T-cell (primary cell): ENCODE measurements at places on chromosomes 1 and 21.

GRCh38 chr1:78833491-78833890 lies 173.0 kb downstream of the ADGRL4 start:
- no peak for DNase-seq

DNA sequence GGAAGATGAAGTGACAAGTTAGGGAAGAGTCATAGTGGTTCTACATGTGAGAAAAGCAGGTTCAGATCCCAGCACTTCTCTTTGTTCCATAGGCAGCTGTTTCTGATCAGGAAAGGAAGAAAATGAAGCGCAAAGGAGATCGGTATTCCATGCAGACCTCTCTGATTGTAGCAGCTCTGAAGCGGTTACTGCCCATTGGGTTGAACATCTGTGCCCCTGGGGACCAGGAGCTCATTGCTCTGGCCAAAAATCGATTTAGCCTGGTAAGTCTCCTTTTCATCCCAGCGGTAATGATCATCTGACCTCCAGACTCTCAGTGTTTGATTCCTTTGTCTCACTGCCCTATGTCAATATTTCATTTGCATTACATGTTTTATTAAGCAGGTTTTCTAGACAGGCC lies 173.6 kb downstream of the ZP4 start:
- no peak for DNase-seq

GRCh38 chr1:172700556-172700955 lies 41.7 kb downstream of the FASLG start:
- no peak for DNase-seq

DNA sequence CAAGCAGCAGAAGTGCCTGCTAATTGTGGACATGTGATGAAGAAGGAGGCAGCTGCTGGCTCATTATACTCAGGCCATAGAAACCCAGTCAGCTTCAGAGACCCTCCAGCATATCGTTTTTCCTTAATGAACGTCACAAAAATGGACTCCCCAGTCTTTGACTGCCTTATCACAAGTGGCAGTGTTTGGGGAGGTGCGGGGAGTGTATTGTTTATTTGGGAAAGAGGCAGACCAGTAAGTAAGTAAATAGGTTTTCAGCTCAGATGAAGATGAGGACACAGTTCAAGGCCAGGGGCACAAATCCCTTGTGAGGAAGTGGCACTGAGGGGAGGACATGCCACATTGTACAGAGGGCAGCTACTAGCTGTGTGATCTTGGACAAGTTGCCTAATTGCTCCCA lies 43.5 kb upstream of the NRDC start:
- DNase-seq: no peak

DNA sequence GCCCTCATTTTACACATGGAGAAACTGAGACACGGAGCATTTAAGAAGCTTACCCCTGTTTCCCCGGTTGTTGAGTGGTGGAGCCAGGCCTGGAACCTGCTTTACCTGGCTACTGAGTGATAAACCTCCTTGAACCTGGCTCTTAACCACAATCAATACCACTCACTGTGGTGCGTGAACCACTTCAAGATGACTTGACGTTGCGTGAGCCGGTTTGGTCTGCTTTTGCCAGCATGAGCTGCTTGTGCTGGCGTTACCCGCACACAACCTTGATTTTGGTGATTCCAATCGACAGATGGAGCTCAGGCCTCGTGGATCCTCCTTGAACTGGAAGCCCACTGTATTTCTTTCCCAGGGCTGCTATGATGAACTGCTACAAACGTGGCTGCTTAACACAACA lies 6.1 kb upstream of the TINAGL1 start:
- no peak for DNase-seq

DNA sequence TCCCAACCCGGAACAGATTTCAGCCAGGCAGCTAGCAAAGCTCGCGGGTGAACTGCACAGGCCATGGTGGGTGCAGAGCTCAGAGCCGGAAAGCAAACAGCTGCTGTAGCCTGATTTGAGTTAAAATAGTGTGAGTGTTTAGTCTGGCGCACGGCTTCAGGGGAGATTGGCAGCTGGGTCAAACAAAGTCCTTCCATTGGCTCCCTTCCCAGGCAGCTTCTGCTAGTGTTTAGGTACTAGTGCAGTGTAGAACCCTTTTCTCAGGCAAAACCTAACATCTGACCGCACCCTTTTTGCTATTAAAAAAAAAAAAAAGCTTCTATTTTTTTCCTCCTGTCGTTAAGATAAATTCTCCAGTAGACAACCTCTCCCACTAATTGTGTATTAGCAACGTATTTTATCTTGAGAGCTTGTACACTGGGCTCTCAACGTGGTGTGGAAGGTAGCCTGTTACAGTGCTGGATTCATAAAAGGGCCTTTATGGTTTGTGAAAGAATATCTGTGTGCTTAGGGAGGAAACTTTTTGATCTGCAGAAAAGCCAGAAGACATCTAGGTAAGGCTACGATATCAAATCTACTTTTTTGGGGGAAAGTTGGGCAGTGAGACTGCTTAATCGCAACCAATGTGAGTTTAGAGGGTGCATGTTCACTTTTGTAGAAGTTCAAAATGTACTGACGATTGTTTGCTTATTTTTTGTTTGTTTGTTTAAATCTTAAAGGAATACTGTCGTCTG lies 689.6 kb downstream of the USP25 start:
- DNase-seq: no peak

DNA sequence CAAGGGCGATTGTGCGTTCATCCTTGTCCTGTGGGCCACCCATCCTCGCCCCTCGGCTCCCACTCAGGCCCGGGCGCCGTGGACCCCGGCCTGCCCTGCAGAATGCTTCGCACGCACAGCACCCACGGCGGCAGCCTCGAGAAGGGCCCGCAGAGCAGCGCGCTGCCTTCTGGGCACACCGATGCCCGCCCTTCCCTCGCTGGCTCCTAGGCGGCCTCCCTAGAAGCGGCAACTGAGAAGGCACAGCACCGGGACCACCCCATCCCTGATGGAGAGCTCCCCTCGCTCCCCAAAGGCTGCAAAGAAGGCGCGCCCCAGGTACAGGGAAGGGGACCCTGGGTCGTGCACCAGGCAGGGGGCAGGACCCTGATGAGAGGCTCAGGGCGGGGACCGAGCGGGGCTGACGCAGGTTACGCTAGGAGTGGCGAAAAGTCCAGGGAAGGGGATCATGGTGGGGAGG lies 971 bp downstream of the CAPZB start:
- DNase-seq: peak; percentile 24

DNA sequence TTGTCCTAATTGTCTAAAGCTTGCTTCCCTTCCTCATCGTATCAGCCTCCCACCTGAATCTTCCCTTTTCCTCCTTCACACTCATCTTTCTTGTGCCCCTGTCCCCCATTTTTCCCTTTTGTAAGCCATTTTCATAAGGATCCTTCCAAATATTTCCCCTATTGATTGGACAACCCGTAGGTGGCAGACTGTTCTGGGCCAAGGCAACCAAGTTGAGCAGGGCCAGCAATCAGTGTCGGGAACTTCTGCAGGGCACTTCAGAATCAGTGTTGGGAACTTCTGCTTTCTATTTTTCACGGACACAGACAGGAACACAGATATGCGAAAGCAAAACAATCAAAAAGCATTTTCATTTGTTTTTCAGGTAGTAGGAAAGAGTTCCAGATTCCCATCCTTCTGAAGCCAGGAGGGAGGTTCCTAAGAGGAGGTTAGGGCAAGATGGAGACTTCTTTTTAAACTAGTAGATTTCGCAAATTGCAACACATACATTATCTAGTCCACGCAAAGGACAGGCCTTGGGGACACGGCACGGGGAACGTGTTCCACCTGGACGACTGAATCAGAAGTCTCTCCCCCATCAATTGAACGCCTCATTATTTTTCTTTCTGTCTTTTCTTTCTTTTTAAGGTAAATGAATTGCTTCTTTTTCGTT lies 691 bp upstream of the MPZL1 start:
- DNase-seq: no peak

- DNase-seq: no peak
Measured at GRCh38 chr1:160819186-160819585, 23.2 kb downstream of the LY9 start.

DNA sequence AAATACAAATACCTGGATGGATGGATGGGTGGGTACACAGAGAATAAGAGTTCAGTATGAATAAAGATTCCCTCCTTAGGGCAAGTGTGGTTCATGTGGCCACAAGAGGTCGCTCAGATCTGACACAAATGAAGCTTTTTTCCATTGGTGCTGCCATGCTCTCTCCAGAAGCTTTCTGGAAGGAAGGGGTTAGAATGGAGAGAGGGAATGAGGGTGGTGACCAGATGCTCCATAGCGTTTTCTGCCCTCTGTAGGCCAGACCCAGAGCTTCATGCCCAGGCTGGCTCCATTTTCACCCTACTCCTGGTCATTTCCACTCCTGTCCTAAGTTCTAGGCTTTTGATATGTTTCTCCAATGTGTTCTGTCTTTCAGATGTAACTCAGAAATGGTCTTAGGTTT lies 3.3 kb upstream of the FCRL6 start:
- DNase-seq: peak; percentile 73

GRCh38 chr21:31201548-31201947 lies 142.5 kb downstream of the TIAM1 start:
- no peak for DNase-seq

- no peak for DNase-seq
Measured at GRCh38 chr1:156232201-156232894, 9.6 kb upstream of the BGLAP start.

- DNase-seq: no peak
Measured at GRCh38 chr1:150148837-150149270, 862 bp upstream of the PLEKHO1 start.

DNA sequence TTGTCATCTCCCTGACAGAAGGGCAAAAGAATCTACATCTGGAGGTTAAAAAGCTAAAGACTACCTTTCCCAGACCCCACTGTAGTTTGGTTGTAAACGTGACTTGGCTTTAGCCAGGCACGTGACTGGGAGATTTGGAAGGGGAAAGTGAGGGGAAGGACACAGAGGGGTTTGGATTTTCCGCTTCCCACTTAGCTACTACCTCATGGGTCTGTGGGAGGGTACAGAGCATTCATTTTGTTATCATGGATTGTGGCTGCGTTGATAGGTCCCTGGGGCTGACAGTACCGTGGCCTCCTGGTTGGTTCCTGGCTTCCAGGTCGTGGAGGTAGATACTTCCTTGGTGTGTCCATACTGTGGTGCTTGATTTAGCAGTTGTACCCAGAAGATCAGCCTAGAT lies 2.6 kb downstream of the CHD1L start:
- no peak for DNase-seq

- no peak for DNase-seq
Measured at GRCh38 chr1:5949761-5950100, 42.5 kb downstream of the NPHP4 start.

DNA sequence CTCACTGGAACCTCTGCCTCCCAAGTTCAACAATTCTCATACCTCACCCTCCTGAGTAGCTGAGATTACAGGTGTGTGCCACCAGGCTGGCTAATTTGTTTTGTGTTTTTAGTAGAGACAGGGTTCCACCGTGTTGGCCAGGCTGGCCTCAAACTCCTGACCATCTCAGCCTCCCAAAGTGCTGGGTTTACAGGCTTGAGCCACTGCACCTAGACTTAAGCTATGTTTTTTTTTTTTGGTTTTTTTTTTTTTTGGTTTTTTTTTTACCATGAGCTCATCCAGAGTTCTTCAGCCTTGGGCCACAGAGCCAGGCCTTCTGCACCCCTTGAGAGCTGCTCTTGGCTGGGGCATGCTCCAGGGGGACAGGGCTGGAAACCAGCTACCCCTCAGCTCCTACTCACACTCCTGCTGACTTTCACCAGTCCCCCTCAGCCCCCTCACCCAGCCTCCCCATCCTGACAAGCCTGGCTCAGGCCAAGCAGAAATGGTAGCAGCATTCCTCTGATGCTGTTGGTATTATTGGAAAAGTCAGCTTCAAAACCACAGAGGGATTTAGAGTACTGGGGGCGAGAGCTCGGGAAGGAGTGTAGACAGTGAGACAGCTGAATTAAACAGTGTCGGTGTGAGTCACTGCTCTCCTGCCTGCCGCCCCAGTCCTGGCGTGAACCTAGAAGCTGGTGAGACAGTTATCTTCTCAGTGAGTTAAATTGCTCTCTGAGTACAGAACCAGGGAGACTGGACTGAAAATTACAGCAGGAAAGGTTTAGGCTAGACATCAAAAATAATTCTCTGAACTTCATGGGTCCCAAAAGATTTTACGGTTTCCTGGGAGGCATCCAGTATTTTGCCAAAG lies 63.7 kb downstream of the NAV1 start:
- no peak for DNase-seq

DNA sequence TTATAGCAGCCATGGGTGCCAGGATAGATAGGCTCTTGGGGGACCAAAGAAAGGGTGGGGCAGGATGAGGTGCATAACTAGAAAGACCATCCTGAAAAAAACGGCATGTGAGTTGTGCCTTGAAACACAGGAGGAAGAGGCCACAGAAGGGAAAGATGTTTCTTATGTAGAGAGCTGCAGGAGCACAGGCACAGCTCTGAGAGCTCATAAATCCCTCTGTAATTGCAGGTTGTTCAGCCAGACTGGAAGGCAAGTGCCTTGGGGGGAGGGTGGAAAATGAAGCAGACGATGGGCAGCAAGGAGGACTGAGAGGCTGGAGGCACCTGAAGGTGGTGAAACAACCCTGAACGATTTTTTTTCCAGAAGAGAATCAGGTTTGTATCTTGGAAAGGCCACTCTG lies 170.7 kb downstream of the NR5A2 start:
- DNase-seq: no peak

- no peak for DNase-seq
Measured at GRCh38 chr1:185719021-185719420, 15.2 kb upstream of the HMCN1 start.

- DNase-seq: no peak
Measured at GRCh38 chr1:56115701-56116100, 463.7 kb downstream of the PLPP3 start.

DNA sequence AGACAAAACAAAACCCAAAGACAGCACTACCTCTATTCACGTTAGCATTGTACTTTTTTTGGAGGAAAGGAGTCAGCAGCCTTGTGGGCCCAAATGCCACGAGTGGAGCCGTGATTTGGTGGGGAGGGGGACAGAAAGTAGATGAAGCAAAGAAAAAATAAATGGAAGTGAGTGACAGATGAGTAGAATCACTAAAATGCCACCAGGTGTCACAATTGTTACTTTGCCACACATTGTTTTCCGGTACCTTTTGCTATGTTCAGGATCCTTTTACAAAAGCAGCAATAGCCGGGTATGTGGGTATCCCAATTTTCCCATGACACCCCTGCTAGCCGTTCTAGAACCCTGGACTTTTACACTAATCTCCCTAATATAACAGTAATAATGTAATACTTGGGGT lies 85.0 kb upstream of the AK4 start:
- no peak for DNase-seq

DNA sequence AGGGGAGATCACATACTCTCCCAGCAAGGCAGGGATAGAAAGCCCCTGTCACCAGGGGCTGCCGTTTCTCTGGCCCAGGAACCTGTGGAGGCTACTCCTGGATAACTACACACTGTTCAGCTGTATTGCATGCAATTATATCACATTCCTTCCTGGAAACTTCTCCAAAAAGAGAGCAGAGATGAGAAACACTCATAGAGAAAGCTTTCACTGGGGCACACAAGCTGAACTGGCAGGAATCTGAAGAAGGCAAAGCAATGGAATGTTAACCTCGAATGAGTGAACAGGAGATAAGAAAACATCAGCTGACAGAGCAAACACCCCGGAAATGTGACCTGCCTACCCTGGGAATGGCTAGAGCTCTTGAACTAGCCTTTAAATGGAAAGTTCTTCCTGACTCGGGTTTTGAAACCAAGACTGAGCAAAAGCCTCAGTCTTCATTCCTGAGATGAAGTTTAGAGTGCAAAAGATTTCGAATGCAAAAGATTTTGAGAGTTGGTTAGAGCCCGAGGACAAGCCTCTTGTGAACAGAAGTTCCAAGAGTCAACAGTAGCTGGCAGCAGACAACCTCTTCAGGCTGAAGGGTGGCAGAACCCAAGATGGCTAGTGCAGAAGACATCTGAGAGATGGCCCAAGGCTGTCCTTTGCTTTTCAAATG lies 32.3 kb downstream of the CCN1 start:
- DNase-seq: no peak
